ENCODE measurements at places on chromosomes 4 and X.

DNA sequence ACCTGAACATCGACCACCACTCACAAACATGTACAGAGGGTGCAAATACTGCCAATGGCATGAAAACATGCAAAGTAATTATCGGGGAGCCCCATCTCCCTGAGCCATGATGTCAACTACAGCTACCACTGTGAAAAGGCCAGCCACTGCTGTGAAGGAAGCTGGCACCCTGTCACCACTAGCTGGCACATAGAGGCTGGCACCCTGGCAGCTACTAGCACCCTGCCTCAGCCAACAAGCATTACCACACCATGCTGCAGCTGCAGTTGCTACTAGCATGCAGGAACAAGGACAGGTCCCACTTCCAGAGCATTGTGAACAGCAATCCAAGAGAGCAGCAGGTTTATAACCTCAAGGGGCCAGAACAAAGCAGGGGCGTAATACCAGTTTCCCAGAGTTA is 81.4 kb downstream of the PRR32 start:
- DNase-seq = no peak

- DNase-seq = peak; percentile 67
Measured at GRCh38 chrX:131728295-131729145, 184.6 kb downstream of the OR13H1 start.

- no peak for DNase-seq
Measured at GRCh38 chr4:123631786-123632692, 235.4 kb downstream of the SPRY1 start.

DNA sequence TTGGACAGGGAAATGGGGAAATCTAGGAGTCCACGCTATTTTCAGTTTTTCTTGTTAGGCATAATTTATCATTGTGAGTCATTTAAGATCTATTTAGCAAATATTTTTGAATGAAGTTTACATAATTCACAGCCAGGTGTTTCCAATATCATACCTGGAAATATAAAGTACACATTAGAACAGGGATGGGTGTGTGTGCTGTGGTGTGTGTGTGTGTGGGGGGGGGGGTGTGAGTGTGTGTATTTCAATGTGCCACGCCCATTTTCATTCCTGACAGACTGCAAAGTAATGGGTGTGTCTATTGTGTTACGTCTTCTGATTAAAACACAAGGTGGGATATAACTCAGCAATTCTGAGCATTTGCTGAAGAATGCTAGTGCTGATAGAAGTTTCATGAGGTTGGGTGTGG is 33.2 kb downstream of the ARHGAP10 start:
- DNase-seq = no peak

DNA sequence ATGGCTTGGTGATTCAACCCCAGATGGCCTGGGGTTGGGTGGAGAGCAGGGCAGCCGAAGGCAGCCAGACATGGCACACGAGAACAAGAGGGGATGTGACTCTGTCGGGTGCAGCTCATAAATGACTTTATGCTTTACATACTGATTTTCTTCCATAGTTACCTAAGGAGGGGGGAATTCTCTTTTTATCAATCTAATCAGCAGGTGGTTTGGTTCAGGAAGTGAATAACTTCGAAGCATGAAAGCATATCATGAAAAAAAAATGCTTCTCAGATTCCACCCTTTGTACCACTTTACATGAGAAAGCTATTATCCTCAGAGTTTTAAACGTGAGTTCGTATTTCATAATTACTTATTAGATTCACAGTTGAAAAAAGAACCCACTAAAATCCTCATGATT is 908.9 kb upstream of the LCORL start:
- DNase-seq = no peak

- DNase-seq = no peak
Measured at GRCh38 chr4:82842593-82842992, 44.0 kb upstream of the SCD5 start.

- DNase-seq = no peak
Measured at GRCh38 chrX:44042116-44042515, 68.9 kb upstream of the NDP start.

DNA sequence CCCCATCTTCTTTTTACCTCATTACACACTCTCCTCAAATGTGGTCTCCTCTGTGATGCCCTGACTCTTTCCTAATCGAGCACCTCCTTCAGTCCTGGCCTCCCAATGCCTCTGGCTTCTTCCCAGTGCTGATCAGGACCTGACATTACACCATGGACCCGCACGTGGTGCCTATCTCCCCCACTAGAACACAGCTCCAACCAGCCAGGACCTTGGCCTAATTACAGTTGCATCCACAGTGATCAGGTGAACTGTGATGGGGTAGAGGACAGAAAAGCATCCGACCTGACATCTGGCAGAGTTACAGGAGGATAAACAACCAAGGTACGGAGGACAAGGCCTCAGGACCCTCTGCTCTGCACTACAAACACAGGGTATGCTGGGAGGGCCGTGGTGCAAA is 12.4 kb downstream of the LYAR start:
- DNase-seq = no peak

DNA sequence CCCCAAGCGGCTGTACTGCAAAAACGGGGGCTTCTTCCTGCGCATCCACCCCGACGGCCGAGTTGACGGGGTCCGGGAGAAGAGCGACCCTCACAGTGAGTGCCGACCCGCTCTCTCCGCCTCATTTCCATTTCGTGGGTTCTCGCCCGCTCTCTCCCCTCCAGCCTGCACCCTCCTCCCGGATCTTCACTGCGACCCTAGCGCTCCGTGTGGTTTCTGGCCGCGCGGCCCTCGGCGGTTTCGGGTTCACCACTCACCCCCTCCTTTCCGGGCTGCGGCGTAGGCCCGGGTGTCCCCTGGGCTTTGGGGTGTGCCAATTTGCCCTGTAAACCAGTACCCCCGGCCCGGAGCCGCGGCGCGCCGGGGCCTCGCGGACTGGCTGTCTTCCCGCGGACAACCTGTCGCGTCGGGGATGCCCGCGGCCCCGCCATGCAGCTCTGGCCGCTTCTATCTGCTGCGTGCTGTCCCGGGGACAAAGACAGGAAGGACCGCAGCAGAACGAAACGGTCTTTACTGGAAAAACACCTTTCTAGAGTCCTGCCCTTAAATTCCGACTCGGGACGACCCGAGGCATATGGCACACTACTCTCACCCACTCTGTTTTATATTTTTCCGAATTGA is 737 bp downstream of the FGF2 start:
- peak; percentile 28 for DNase-seq

DNA sequence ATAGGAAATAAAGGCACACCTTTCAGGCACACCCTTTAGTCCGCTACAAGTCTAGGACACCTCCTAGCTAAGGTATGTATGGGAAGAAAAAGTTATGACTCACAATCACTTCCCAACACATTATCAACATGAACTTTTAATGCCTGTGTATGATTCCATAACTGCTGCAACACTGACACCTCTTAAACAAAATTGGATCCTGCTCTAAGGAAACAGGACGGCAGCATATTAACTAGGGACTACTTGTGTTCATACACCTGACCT is 2.4 kb upstream of the PPP3CA start:
- DNase-seq = no peak

DNA sequence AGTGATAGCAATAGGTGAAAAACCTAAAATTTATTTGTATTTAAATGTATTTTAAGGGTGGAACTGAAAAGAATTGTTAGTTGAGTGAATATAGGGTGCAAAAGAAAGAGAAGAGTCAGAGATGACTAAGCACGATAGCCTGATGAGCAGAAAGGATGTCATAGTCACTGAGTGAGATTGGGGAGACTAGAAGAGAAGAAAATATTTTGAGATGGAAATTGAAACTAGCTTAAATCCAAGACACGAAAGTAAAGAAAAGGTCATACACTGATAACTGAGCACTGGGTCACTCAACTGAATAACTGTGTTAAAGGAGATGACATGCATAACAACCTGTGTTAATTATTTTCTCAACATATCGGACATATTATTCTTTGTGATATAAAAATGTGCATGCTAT is 55.5 kb downstream of the SPANXN4 start:
- DNase-seq = no peak

DNA sequence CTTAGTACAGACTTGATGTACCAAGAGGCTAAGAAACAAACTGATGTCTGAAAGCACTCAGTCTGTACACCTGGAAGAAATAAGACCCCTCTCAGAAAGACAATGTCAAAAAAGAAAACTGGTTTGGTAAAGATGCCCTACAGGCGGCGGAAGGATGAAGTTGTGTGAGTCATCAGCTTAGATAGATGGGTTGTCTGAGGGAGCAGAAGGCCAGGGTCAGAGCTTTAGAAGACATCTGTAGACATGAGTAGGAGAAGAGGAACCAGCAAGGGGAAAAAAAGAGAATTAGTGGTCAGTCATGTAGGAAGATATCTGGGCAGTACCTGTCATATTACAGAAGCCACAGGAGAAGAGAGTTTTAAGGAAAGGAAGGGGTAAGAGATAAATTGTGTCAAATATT is 8.3 kb downstream of the SRPX2 start:
- DNase-seq = no peak

DNA sequence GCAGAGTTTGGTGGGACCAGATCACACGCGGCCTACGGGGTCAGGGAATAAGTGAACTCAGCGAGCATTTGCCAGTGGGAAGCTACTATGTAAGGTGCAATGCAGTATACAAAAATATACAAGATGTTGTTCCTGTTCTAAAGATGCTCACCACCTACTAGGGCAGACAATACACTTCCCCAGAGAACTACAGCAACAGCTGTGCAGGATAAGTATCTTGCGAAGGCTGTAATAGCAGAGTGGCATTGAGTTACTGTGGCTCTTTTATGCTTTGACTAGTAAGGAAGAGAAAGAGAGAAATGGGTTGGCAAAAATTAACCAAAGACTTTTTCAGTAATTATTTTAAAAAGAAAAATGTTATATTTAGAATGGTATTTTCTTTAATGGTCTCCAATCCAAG is 61.2 kb downstream of the CDS1 start:
- DNase-seq = no peak

GRCh38 chrX:142978130-142978684 is 47.5 kb upstream of the SPANXN4 start:
- DNase-seq = no peak

DNA sequence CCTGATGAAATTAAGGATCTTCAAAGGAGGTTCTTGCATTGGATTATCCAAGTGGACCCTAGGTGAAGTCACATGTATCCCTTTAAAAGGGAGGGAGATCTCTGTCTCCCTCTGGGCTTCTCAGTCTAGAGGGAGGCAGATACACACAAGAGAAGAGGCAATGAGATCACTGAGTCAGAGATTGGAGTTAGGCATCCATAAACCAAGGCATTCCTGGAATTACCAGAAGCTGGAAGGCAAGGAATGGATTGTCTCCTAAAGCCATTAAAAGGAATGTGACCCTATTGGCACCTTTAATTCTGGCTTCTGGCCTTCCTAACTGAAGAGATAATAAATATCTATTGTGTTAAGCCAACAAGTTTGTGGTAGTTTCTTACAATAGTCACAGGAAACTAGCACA is 383.2 kb downstream of the PACRGL start:
- DNase-seq = no peak

DNA sequence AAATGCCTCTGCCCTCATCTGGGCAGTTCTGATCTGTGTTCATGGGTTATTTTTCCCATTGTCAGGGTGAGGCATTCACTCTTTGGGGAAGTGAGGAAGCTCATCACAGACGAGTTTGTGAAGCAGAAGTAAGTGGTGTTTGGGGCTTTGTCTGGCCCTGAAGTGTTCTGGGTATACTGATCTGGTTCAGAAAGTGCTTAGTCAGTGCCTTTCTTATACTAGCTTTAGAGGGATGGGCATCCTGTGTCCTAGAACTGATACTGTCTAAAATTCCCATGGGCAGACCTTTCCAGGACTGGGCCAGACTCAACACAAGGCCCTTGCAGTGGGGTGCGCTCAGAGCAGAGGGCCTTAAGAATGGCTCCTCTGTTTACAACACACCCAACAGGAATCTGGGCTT is 6.4 kb downstream of the TRO start:
- DNase-seq = no peak

- no peak for DNase-seq
Measured at GRCh38 chr4:114310296-114310925, 288.2 kb upstream of the UGT8 start.

DNA sequence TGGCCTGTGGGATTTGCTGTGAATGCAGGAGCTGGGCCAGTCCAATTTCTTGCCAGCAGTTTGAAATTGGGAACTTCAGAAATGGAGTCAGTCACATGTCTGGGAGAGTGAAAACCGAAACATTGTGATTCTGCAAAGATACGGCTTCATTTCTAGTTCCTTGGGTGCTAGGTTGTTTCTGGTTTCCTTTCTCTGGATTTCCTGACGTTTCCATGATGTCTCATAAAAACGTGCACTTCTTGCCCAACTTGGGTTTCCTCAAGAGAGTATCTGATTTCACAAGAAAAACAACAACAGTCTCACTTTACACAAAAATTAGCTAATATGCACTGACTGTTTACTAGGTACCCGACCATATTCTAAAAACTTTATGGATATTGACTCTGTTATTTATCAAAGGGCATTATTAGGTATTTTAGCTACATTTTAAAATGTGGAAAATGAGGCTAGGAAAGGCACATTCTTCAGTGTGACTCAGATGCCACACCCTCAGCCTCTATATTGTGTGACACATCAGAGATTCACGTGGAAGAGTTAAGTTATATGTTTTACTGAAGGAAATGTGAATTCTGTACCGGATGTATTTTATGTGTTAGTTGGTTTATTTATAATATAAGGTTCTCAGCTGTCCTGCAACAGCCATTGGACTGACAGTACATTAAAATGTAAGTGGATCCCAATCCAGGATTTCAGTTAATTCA is 225.0 kb upstream of the PUDP start:
- DNase-seq = no peak

DNA sequence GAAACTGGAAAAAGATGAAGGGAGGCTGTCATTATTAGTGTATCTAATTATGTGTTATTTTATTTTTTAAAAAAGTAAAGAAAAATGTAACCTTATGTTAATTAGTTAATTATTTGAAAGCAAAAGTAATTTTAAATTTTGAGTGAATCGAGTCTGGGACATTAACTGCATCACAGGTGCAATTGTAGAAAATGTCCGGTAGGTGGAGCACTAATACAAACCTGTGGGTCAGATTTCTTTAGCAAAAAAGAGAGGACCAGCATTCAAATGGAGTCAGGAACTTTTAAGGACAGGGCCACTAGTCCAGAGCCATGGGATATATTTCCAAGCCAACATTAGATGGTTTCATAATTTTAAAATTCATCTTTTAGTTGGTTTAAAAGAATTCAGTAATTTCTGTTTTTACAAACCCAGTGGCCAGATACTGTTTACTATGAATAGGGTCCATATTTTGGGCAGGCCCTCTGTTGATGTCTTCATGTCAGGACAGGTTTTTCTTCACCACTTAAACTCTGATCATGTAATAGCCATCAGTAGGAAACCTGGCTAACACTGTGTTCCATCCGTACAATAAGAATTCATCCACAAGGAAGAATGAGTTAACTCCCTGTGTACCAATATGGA is 27.2 kb downstream of the BST1 start:
- no peak for DNase-seq
